ENCODE measurements at places on chromosomes 1 and 21. TPM values are rescaled to one million over a fixed set of nuclear protein-coding genes. Genes with fewer than 3 reads are reported as not detected.

ZSCAN20 gene
- 6.0 TPM for total RNA-seq

GRCh38 chr1:11736746-11737639, 1.1 kb downstream of the AGTRAP start:
- DNase-seq, result peak; percentile 34
- H3K36me3 ChIP-seq, result no peaks in the 10 kb centered on the region
- H3K27ac ChIP-seq, result peak overlapping the region; percentile 75
- peak overlapping the region; percentile 92 for H3K4me3 ChIP-seq

- H3K27me3 ChIP-seq, result no peaks in the 10 kb centered on the region
- H3K36me3 ChIP-seq, result no peaks in the 10 kb centered on the region
- H3K4me3 ChIP-seq, result no peak overlapping the region
- no peaks in the 10 kb centered on the region for H3K4me1 ChIP-seq
These were observed 72.8 kb upstream of the KRTAP19-8 start for GRCh38 chr21:31111093-31111492.

- no peaks in the 10 kb centered on the region for H3K27me3 ChIP-seq
- H3K4me1 ChIP-seq, result no peaks in the 10 kb centered on the region
- DNase-seq, result no peak
- H3K36me3 ChIP-seq, result no peaks in the 10 kb centered on the region
- no peak overlapping the region for H3K4me3 ChIP-seq
These were observed 1103.3 kb upstream of the B3GALT2 start for GRCh38 chr1:194289569-194290266.

DNA sequence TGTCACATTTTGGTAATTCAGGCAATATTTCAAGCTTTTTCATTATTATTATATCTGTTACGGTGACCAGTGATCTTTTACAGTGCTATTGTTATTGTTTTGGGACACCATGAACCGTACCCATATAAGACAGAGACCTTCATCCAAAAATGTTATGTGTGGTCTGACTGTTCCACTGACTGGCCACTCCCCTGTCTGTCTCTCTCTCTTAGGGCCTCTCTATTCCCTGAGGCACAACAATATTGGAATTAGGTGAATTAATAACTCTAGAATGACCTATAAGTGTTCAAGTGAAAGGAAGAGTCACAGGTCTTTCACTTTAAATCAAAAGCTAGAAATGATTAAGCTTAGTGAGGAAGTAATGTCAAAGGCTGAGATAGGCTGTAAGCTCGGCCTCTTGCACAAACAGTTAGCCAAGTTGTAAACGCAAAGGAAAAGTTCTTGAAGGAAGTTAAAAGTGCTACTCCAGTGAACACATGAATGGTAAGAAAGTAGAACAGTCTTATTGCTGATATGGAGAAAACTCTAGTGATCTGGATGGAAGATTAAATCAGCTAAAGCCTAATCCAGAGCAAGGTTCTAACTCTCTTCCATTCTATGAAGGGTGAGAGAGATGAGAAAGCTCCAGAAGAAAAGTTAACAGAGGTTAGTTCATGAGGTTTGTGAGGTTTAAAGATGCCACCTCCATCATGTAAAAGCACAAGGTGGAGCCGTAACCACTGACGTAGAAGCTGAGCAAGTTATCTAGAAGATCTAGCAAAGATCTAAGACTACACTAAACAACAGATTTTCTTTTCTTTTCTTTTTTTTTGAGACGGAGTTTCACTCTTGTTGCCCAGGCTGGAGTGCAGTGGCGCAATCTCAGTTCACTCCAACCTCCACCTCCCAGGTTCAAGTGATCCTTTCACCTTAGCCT, 19.7 kb upstream of the DIPK1A start:
- H3K27me3 ChIP-seq, result no peaks in the 10 kb centered on the region
- H3K4me1 ChIP-seq, result no peaks in the 10 kb centered on the region
- no peaks in the 10 kb centered on the region for H3K36me3 ChIP-seq

Data from heart left ventricle (tissue), 16 donors.